ENCODE measurements at places on chromosomes 16 and 17.

GRCh38 chr17:49862781-49863331 lies 15.0 kb upstream of the TAC4 start:
- DNase-seq: no peak

DNA sequence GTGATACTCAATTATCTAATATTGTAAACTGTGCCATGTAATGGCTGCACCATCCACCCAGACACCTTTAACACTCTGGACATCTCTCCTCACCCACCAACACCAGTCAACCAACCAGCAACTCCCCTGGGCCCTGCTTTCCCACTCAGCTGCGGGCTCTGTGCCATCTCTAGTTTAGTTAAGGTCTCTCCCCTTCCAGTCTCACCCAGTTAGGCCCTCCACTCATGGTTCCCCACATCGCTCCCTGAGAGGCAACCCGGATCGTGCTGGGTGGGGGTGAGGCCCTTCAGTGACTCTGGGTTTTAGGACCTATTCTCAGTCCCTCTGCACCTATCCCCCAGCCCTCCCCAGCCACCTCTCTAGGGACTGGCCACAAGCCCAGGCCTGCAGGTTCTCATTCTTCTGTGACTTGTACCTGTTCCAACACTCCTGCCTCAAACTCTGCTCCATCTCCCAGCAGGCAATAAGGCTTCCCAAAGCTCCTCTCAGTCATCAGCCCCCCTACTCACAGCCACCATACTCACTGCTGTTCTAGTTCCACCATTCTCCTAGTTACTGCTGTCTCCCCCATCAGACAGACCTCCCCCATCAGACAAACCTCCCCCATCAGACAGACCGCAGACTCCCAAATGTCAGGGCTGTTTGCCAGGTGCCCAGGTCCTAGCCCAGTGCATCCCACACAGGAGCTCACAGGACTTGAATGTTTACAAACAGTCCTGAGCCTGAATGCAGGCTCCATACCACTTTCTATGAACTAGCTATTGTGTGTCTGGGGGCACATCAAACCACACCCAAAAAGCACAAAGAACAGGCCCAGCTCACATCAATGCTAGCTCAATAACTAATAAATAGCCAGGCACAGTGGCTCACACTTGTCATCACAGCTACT lies 2.6 kb downstream of the TK2 start:
- no peak for DNase-seq

DNA sequence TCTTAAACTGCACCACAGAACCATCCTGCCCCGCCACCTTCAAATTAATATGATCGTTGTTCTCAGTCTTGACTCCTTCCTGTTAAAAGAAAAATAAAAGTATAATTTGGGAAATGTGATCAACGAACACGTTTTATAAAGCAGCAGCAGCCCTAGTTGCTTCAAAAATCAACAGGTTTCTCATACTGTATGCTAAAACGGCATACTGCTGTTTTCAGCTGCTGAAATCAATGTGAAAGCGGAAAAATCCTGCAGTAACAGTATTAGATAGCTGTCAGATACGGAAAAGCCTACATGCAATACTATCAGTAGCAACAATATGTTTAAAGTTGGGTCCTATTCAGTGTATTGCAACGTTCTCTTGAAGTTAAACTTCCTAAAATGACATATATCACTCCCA lies 1.6 kb downstream of the SUMO2 start:
- peak; percentile 1 for DNase-seq

GRCh38 chr17:149231-149630 lies 11.9 kb downstream of the SCGB1C2 start:
- DNase-seq: no peak

DNA sequence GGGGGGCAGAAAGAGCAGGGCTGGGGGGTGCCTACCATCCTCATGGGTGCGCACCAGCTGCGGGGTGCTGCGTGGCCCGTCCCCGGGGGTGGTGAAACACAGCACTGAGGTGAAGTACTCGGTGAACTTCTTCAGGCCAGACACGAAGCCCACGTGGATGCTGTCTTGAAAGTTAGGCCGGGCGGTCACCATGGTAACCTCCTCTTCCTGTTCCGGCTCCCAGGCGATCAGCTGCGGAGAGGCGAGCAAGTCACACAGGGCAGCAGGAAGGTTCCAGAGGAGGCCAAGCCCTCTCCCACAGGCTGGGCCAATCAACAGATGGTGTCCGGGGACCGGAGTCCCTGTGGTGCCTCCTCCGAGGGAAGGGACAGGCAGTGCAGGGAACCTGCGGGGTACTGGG lies 90.1 kb upstream of the CDC42EP4 start:
- DNase-seq: peak; percentile 75

DNA sequence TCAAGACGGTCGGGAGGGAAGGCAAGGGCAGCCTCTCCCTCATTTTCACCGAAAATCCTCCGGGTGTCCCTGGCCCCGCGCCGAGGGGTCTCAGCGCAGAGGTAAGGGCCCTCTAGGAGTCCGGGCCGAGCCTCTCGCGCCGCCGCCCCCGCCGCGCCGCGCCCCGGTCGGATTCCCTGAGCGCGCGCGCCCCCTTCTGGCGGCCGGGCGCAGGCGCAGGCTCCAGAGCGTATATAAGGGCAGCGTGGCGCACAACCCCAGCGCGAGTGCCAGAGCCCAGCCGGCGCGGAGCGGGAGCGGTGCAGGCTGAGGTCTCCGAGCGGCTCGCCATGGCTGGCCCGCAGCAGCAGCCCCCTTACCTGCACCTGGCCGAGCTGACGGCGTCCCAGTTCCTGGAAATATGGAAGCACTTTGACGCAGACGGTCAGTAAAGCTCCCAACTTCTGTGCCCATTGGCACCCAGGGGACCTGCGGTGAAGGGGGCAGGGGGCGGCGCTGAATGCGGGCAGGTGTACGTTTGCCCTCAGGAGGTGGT lies at the start of gene CALB2:
TSS of gene CALB2 (plus strand) at position 260 of the 535 bp plus-strand sequence. CDS start at position 330, 70 bp downstream.
- peak; percentile 26 for DNase-seq

- peak; percentile 38 for DNase-seq
Observed at GRCh38 chr17:67377488-67378453, 690 bp downstream of the PITPNC1 start.

DNA sequence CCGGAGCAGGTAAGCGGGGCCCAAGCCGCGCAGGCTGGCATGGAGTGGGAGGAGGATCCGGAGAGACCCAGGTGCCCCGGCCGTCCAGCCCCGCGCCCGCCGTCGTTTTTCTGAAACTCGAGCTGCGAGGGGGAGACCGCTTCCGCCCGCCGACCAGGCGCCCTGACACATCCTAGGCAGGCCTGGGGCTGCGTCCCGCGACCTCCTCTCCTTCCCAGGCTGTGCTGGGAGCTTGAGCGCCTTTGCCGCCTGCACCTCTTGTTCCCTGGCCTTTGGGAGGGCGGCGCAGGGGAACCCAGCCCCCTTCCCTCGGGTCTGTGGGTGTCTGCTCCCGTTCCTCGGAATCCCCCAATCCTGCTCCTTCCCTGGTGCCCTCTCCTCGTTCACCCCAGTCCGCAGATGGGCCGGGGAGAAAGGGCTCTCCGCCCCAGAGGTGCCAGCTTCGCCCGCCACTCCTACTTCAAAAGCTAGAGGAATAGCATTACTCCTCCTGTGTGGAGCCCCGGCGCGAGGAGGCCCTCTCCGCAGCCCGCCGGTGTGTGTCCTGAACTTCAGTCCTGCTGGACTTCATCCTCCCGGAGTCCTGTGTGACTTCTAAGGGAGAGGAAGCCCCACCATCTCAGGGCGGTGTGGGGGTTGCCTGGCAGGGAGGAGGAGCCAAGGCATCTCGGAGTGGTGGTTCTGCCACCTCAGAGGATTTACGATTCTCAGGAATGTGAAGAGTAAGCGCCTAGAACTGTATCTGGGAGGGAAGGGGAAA lies 1.0 kb downstream of the NHERF1 start:
- DNase-seq: no peak

All from iris pigment epithelial cell (primary cell).